Aorta (tissue), 5 donors: ENCODE measurements at places on chromosomes 2 and 18. TPM values are rescaled to one million over a fixed set of nuclear protein-coding genes. Genes with fewer than 3 reads are reported as not detected.
A peak's percentile ranks its signal among the peaks of the same experiment; 100 is the strongest.

- DNase-seq, result peak; percentile 16
Observed at GRCh38 chr2:85452237-85452636, 33.7 kb downstream of the SH2D6 start.

- DNase-seq, result no peak
Observed at GRCh38 chr2:127565261-127566138, 30.0 kb downstream of the MYO7B start.

DNA sequence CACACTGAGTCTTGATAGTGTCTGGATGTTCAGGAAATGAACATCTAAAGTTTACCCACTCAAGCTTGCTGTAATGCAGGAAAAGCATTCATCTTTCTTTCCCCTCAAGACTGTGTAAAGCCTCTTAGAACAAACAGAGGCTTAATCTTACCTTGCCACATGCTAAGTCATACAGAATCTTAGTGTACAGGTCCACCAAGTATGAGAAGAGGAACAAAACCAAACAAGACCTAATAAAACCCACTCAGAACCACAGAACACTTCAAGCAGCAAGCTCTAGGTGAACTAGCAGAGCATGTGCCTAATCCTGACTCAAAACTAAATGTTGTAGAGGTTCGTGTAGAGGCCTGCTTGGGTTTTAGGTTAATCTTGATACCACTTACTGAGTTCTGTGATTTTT lies 97.6 kb downstream of the SPTBN1 start:
- DNase-seq, result no peak

- no peak for DNase-seq
Observed at GRCh38 chr2:85680707-85681371, 12.8 kb upstream of the SFTPB start.

- DNase-seq, result peak; percentile 56
Observed at GRCh38 chr2:86396291-86396785, 44.8 kb upstream of the KDM3A start.

- no peak for DNase-seq
Observed at GRCh38 chr18:25561918-25562317, 210.0 kb upstream of the ZNF521 start.

- DNase-seq, result no peak
Observed at GRCh38 chr2:172861656-172862476, 126.2 kb downstream of the RAPGEF4 start.

DNA sequence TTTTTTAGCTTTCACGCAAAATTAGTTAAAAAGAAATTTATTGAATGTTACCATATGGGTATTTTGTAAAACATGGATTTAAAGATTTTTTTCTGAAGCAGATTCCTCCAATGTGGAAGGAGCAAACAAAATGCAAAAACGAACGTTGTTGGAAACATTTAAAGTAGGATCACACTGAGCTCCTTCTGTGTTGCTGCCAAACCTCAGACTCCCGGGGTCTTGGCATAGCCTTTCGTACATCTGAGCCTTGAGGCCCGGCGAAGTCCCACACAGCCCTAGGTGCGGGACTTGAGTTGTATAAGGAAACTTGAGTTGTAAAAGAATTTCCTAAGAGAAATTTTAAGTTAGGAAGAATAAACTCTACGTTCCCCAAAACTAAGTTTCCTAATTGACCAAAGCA lies 52.0 kb upstream of the CD226 start:
- DNase-seq, result no peak

- DNase-seq, result no peak
Observed at GRCh38 chr2:171810422-171811244, 83.4 kb downstream of the SLC25A12 start.

DNA sequence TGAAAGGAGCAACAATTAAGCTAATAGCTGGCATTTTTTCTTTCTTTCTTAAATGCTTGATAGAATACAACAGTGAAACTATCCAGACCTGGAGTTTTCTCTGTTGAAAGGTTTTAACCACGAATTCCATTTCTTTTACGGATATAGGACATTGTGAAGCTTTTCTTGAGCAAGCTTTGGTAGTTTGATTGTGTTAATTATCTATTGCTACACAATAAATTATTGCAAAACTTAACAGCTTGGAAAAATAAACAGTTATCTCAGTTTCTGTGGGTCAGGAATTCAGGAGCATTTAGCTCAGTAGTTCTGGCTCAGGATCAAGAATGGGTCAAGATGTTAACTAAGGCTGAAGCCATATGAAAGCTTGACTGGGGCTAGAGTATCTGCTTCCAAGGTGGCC lies 11.7 kb downstream of the PHOSPHO2 start:
- no peak for DNase-seq

GRCh38 chr2:240137596-240138253 lies 1.6 kb upstream of the COPS9 start:
- peak; percentile 27 for DNase-seq

- no peak for DNase-seq
Observed at GRCh38 chr2:47504174-47504810, 101.3 kb downstream of the MSH2 start.

GRCh38 chr18:13545514-13545913 lies 180.8 kb downstream of the FAM210A start:
- DNase-seq, result no peak

DNA sequence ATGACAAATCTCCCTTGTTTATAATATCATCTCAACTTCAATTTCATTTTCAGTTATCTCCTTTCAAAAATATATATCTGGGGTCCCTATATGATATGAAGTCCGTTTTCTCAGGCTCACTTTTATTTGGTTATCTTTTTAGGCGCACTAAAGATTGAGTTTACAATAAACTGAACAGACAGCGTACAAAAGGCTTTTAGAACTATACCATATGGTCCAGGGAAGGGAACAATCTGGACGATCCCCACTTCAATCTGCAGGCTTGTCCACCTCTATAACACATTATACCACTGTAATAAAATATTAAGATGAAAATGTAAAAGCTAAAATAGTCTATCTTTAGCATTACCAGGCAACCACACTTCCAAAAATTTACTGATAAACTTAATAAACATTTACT lies 289.9 kb downstream of the ZEB2 start:
- DNase-seq, result no peak

- no peak for DNase-seq
Observed at GRCh38 chr18:78006774-78007260, 757.2 kb downstream of the GALR1 start.

- DNase-seq, result no peak
Observed at GRCh38 chr2:63784461-63784860, 57.2 kb upstream of the UGP2 start.

- no peak for DNase-seq
Observed at GRCh38 chr2:237737196-237737865, 61.2 kb upstream of the RBM44 start.

DNA sequence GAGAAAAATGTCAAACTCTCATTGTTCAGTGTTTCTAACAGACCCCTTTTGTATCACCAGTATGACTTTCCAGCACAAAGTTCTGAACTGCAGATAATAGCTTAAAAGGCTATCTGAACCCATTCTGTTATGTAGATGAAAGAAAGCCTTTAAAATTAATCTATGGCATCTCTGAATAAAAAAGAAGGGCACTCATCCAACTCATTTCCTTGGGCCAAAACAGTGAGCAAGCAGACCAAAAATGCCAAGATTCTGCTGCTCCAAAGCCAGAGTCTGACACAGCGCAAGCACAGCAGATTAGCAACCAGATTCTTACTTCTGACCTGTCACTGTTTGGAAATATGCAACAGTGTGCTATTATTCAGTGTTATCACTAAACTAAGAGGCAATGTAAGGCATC lies 22.6 kb upstream of the ITGA6 start:
- DNase-seq, result no peak

GRCh38 chr18:70072678-70073077 lies 125.0 kb upstream of the CD226 start:
- no peak for DNase-seq

GRCh38 chr2:80117401-80117800 lies 187.2 kb downstream of the LRRTM1 start:
- DNase-seq, result no peak

DNA sequence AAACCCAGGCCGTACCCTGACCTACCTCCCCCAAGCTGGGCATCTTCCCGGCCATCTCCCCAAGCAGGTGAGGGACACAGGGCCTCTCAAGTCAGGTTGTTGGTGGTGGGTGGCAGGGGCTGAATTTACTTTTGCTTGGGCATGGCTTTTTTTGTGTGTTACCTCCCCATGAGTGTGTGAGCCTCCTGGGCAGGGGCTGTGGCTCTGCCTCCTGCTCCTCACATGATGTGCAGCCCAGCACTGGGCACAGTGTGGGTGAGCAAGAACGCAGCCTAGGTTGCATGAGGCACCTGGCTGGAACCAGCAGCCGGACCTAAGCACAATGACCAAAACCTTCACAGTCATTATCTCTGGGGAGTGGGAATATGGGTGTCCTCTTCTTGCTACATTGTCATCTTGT lies 22.3 kb downstream of the CELF4 start:
- DNase-seq, result peak; percentile 51

GRCh38 chr2:181465676-181466375 lies 8.6 kb downstream of the ITGA4 start:
- no peak for DNase-seq

DNA sequence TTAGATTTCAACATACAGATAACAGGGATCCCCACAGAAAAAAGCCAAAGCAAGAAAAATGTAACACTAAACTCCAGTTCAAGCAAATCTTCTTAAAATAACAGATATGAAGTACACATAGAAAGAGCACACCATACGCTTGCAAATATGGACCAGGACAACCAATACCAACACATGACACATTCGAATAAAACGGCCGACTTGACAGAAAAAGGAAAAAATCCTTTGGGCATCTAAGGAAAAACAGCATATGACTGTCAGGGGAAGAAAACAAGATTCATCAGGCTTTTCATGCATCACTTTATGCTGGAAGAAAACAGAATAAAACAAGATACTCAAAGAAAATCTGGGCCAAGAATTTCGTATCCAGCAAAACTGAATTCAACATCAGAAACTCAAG lies 16.0 kb downstream of the RNASEH1 start:
- DNase-seq, result no peak

DNA sequence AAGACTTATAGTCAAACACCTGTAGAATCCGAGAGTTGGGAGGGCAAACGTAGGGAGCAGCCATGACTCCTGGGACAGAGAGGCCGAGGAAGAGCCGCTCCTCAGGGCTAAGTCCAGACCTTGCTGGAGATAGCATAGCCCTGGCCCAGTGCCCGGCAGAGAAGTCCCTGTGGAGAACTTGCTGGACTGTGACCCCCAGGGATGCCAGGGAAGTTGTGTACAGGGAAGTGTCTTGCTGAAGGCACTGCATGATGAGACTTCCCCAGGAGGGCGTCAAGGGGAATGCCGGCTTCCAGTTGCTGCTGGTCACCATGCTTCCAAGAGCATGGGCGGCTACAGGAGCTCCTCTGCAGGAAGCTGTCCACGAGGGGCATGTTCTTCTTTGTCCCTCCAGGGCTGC lies 8.6 kb upstream of the CNDP1 start:
- DNase-seq, result no peak

- no peak for DNase-seq
Observed at GRCh38 chr2:71826826-71827523, 320.7 kb downstream of the CYP26B1 start.

GRCh38 chr2:30915486-30915885 lies 108.2 kb upstream of the CAPN13 start:
- no peak for DNase-seq

- no peak for DNase-seq
Observed at GRCh38 chr2:180607514-180608049, 372.8 kb upstream of the UBE2E3 start.

DNA sequence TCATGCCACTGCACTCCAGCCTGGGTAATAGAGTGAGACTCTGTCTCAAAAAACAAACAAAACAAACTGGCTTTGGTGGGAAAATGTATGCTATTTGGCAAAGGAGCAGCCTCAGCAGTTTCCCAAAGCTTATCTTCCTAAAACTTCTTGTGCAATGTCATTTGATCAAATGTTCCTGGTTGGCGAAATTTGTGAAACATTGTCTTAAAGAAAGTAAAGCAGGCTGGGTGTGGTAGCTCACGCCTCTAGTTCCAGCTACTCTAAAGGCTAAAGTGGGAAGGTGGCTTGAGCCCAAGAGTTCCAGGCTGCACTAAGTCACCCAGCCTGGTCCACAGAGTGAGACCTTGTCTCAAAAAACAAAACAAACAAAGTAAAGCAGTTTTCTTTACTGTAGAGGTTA lies 17.3 kb upstream of the TAF4B start:
- no peak for DNase-seq

- DNase-seq, result peak; percentile 84
Observed at GRCh38 chr18:13447621-13448334, 229.2 kb downstream of the LDLRAD4 start.

The NEU2 gene
- total RNA-seq, result not detected

The GPR45 gene
- total RNA-seq, result not detected

The KYNU gene
- total RNA-seq, result 13.5 TPM

The D2HGDH gene
- 29.9 TPM for total RNA-seq

The ARL4C gene
- 12.5 TPM for total RNA-seq

The SKOR2 gene
- not detected for total RNA-seq

The DUSP11 gene
- total RNA-seq, result 22.1 TPM

The MDH1B gene
- 0.29 TPM for total RNA-seq

The ASB1 gene
- total RNA-seq, result 42.8 TPM

The ANAPC1 gene
- 35.1 TPM for total RNA-seq

The SERPINB5 gene
- total RNA-seq, result not detected
